ENCODE measurements at places on chromosomes 2 and 18.

DNA sequence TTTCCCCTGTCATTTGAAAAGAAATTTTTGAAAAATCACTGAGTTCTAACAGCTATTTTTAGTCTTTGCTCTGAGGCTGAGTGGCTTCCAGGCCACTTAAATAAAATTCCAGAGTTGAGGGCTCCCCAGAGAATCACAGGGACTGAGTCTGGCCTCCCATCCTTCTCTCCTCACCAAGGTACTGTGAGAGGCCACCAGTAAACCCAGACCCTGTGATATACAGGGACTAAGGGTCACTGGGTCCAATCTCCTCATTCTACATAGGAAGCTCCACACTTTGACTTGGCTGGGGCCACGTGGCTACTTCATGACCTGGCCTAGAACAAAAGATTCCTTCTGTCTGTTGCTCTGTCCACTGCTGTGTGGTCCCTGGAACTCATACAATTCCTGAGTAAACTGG, 123.2 kb upstream of the CDCA7 start:
- DNase-seq, result no peak

DNA sequence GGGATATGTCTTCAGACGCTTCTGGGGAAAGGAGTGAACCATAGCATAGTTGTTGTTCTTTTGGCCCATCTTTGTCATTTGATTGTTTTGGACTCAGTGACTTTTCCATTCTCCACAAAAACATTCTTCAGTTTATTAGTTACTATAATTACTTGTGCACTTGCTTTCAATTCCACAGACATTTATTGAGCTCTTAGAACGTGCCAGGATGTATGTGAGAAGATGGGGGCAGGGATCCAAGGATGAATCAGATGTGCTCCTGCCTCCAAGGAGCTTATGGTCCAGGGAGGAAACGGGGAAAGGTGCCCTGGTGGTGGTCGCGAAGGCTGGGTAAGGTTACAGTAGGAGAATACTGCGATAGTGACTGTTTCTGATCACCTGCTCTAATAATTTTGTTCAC, 6.9 kb upstream of the SLC4A3 start:
- no peak for DNase-seq

DNA sequence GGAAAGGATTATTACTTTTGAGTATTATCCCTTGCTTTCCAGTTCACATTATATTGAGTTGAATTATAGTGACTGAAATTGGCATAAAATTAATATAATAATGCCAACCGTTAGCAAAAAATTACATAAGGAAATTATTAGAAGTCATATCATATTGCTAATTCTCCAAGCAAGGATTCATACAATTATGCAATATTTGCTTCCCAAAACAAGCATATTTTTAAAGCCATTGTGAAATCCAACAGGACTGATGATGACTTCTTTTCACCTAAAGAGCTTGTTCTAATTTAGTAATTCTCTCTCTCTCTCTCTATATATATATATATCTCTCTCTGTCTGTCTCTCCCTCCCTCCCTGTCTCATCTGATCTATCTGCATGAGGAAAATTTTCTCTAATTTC, 283.5 kb downstream of the DSEL start:
- no peak for DNase-seq

- DNase-seq, result no peak
These were observed 530.7 kb downstream of the ZNF804A start for GRCh38 chr2:185128996-185129395.

DNA sequence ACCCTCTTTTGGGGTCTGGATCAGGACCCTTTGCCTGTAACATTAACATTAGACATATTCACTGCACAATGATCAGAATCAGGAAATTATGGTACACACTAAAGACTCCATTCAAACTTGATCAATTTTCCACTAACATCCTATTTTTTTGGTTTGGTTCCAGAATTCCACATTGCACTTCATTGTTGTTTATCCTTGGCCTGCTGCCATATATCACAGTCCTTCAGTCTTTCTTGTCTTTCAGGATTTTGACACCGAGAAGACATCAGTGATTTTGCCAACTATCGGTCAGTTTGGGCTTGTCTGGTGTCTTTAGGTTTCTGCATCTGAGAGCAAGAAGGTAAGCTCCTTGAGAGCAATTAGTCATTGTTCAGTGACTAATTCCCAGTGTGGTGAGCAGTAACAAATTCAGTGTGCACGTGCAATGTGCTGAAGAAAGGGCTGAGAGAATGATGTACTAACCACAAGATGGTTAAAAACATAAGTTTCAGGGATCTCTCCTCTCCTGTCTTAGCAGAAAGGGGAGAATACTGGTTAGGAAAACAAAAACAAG, 23.5 kb downstream of the MARCHF4 start:
- DNase-seq, result no peak

GRCh38 chr2:96369186-96369585, 33.6 kb downstream of the NCAPH start:
- DNase-seq, result no peak

- DNase-seq, result no peak
These were observed 122.2 kb upstream of the TACR1 start for GRCh38 chr2:75321599-75321922.

DNA sequence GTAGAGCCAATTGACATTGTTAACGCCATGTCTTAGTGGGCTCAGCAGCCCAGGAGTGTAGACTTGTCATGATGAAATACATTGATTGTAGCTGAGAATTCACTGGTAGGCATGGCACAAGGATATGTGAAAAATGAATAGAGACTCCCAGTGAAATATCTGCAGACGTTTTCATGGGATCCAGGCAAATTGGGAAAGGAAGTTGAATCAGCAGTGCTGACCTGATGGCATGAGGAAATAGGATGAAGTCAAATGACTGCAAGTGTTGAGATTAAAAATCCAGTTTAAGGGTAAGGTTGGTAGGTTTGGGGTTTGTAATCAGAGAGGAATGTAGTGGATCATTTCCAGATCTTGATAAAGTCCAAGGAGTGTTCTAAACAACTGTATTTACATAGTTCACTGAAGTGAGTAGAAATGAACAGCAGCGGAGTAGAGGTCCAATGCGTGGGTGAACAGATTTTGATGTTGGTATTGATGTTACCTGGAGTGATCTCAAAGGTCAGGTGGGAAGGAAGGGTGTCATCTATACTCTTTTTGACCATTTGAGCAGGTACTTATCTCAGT, 24.6 kb downstream of the INSIG2 start:
- DNase-seq, result no peak

- no peak for DNase-seq
These were observed 511.8 kb downstream of the CPS1 start for GRCh38 chr2:211068108-211068780.

GRCh38 chr2:233091595-233092375, 31.6 kb downstream of the INPP5D start:
- no peak for DNase-seq

DNA sequence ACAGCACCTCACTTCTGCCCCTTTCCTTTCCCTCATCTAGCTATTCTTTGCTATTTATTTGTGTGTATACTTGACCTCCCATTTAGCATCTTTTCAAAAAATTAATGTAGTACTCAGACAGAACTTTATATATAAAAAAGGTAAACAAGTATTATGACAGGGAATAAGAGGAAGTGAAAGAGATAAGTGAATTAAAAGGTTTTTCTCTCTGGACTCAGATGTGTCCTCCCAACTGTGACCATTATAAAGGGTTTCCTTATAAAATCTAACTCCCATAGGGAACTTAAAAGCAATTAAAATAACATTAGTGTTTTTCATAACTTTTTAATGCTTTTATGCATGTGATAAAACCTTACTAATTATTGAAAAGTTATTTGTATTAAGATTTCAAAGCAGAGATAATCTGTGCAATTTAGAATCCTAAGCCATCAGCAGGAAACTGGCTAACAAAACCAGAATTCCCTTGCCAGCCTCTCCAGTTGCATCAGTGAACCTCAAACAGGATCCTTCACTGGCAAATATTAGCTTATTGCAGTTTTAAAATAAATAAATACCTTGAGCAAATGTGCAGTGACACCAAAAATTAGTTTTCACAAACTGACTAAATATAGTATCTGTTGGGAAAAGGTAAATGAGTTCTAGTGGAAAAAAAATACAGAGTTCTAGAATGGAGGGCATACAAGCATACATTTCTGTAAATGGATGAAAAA, 930.7 kb downstream of the BCL11A start:
- no peak for DNase-seq

GRCh38 chr2:121998751-121999150, 243.3 kb downstream of the TSN start:
- no peak for DNase-seq

DNA sequence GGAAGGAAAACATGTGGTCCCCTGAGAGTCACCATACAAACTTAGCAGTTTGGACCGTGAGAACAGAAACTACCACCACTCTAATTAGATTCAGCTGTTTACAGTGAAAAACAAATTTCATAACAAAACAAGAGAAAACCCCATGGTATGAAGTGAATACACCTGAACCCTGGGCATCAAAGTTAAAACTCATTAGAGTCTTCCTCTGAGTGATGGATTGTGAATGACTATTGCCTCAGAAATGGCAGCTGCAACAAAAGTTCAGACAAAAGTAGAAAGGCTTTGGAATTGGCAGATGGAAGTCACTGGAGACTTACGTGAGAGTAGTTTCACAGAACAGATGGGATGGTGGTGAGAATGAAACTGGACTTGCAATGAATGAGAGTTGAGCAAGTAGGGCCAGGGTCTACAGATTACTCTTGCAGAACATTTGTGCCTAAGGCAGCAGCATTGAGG, 98.0 kb downstream of the AAK1 start:
- no peak for DNase-seq

DNA sequence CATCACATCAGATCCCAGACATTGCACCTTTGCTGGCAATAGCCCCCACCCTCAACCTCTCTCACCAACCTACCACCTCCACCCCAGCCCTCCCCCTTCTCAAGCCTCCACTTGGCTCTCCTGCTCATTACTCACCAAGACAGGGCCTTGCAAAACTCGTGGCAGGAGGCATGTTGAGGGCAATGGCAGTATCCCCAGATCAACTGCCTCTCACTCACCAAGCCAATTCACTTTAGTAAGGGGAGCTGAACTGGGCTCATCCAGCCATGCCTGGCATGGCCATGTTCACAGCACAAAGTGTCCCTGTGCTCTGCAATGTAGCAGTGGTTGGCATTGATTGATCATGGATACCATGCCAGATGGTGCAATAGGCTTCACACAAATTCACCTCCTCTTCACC, 46.3 kb upstream of the TEX51 start:
- DNase-seq, result no peak

DNA sequence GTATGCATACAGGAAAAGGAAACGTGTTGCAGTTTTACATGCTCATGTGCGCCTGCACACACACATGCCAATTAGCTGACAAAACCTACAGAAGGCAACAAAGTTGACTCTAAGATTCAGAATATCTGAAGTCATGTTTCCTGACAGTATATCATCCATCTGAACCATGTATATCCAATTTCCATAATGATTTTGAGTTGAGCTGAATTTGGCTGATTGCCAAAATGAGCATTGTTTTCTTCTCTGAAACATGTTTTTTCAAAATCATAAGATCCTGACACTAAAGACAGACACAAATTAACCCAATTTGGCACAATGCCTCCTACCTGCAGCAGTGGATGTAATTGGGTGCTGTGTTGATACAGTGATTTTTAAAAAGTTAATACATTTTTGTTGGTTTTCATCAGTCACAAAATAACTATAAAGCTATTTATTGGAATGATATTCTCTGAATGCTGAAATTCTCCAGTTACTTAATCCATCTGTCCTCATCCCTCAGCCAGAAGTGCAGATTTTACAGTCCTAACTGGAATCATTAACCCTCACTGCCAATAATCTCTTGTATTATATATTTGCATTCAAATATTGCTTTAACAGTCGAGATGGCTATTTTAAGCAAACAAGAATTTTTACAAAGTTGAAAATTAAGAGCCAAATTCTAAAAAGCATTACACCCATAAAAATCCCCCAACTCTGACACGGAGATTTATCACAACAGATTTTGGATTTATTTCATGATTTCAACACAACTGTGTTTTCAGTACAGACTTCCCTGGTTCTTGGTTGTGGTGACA, 161.7 kb upstream of the LMAN1 start:
- no peak for DNase-seq

DNA sequence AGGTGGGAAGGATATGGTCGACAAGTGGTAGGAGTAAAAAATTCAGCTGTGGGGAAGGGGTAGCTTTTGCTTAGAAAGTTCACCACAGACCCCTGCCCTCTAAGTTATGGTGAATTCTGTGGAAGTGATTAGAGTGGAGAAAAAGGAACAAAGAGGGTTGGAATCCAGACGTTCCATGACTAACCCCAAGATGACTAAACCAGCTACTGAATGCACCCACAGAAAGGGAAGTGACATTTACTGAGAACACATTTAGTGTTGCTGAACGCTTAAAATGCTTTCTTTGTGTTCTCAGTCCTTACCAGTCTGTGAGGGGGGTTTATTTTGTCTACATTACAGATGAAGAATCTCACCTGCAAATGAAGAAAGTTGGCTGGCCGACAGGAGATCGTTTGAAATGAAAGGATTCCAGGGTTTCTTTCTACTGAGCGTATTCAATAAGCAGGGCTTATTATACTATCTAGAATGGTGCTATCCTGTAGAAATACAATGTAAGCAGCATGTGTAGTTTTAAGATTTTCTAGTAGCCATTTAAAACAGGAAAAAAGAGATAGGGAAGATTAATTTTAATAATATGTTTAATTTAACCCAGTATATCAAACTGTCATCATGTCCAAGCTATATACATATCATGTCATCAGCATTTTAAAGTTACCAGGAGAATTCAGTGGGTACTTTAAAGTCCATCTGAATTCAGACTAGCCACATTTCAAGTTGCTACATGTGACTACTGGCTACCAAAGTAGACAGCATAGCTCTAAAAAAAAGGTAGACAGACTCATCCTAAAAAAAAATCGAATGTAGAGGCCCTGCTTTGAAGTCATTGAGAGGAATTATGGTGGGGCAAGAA, 60.1 kb downstream of the LIMS1 start:
- no peak for DNase-seq

- no peak for DNase-seq
These were observed 214.0 kb downstream of the RNF144A start for GRCh38 chr2:7131261-7131660.

DNA sequence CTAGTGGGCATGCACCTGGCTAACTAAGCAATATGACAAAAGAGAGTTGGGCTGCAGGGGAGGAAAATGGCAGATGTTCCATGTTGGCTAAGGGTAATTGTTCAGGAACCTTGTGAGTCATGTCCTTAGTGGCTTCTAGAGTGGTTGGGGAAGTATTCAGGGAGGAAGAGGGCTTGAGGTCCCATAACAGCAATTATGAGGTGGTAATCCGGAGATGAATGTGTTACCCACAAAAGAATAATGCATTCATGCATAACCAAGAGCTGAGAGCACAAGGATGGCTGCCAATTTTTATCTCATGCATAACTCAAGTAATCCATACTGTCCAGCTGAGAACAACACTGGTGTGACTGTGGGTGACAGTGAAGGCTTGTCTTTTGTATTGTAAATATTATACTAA, 42.9 kb downstream of the TMEFF2 start:
- no peak for DNase-seq

- DNase-seq, result no peak
These were observed 259.4 kb upstream of the ETAA1 start for GRCh38 chr2:67137699-67138098.

DNA sequence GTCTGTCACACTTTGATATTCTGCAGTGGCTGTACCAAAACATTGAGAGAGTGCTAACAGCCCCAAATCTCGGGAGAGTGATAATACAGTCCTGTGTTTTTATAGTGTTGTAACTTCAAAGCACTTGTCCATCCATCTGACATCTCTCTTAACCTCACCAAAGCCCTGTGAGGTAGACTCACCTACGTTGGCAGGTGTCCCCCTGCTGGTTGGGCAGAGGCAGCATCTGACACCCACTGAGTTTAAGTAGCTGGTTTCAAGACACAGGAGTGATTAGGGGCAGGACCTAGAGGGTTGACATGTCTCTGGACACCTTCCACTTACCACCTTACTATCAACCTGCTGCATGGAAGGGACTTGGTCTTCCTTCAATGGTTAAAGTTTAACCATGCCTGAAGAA, 22.9 kb downstream of the COLEC12 start:
- DNase-seq, result no peak

Data from activated T-helper 1 cell treated with anti-CD3 and anti-CD28 coated beads, Interleukin-2, amount 50 U/mL, for 16 hours (primary cell).